ENCODE measurements at places on chromosomes 2 and 18. TPM values are rescaled to one million over a fixed set of nuclear protein-coding genes. Genes with fewer than 3 reads are reported as not detected.
A peak's percentile ranks its signal among the peaks of the same experiment; 100 is the strongest.

DNA sequence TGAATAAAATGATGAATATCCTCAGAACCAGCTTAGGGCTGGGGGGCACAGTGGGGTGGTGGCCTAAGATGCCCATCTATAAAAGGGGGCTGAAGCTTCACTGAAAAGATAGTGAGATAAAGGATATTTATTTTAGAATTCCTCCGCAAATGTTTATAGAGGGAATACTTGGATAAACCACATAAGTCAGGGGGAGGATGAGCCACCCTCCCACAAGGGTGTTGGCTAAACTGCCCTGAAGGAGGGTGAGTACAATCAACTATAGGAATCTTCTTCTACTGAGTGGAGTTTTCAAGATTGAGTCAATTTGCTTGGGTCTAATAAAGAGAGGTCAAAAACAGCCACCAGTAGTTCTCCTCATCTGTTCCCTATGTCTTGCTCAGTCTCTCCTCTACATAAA lies 114.5 kb upstream of the TANK start:
- DNase-seq, result no peak

- no peak for DNase-seq
Measured at GRCh38 chr18:32383050-32383819, 87.4 kb downstream of the GAREM1 start.

DNA sequence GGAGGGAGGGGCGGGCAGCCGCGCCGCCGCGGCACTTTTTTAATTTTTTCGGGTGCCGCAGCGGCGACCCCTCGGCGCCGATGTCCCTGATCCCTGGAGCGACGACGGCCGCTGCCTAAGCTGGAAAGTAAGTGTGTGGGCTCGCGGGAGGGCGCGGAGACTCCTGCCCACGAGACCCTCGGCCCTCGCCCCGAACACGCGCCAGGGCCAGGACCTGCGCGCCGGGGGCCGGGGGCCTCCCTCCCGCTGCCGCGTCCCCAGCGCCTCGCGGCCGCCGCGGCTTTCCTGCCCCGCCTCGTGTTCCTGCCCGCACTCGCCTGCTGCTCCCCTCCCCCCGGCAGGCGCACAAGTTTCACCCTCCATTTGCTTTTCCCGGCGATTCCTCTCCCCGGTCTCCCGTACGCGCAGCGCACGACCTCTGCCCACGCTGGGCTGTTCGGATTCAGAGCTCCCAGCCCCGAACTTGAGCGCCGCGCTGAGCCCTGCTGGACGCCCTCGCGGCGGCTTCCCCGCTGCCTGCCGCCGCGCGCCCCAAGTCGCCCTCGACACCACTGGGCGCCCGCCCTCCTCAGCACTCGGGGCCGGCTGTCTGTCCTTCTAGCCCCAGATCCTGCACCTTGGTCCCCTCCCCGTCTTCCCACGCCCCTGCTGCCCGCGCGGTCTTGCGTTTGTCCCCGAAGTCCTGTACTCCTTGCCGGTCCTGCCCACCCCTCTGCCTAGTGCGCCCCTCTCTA lies 507 bp downstream of the PKP4 start:
- peak; percentile 82 for DNase-seq

- no peak for DNase-seq
Measured at GRCh38 chr2:220533485-220533884, 906.1 kb downstream of the SLC4A3 start.

GRCh38 chr2:219106251-219106650 lies 45.5 kb upstream of the IHH start:
- DNase-seq, result no peak

DNA sequence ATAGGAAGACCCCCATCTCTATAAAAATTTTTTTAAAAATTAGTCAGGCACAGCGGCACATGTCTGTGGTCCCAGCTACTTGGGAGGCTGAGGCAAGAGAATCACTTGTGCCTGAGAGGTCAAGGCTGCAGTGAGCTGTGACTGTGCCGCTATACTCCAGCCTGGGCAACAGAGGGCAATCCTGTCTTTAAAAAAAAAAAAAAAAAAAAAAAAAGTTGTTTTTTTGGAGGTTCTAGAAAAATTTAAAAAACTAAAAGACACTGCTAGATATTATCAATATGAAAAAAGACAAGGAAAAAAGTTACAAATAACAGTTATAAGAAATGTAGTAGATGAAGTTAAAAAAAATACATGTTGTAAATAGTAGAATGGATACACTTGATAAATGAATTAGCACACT lies 56.1 kb upstream of the C2orf15 start:
- no peak for DNase-seq

DNA sequence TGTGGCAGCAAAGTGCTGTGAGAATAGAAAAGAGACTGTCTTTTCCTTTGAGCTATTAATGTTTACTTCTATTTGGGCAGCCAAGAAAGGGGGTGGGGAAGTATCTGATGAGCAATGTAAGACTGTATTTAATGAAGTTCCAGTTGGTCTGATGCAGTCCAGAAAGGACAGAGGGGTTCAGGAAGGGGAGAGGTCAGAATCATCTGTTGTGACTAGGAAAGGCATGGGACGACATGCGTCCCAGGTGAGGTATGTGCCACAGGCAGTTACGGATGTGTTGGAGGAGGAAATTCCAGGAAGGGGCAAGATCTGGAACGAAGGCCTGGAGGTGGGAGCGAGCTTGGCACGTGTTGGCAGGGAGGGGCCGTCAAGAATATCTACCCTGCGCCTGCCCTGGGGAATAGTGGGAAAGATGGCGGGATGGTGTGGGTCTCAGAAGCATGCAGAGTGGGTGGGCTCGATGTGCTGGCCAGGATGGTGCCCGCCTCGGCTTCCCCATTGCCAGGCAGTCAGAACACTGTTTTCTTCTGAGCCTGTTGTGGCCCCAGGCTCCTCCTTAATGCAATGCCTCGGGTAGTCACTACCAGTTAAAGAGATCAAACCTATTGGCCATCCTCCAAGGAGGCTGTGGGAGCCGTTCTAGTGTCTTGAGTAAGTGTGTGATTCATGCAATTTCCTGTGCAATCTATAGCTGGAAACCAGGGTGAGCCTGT lies 57.8 kb upstream of the TXNDC2 start:
- DNase-seq, result no peak

DNA sequence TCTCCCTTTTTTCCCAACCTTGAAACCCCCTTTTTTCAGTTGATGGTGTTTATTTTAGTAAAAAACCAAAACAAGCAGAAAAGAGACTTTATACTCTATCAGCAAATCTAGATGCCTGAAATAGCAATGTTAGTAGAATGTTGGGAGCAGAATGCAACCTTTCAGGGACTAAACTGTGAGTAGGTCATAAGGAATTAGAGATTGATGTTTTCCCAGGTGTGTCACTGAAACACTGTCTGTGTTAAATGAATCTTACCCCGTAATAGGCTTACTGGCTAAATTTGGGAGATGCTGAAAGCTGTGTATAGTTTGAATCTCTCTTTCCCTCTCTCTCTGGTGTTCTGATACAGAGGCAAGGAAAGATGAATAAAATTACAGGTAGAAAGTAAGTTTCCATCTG lies 43.8 kb downstream of the AGFG1 start:
- DNase-seq, result no peak

Gene AGFG1
- total RNA-seq, result 92.9 TPM

Gene SERPINB13
- total RNA-seq, result not detected

Gene CYTIP
- 34.7 TPM for total RNA-seq

Gene INPP5D
- 33.3 TPM for total RNA-seq

All from upper lobe of right lung (tissue), 1 donor.